ENCODE measurements at places on chromosomes 12 and 14.

DNA sequence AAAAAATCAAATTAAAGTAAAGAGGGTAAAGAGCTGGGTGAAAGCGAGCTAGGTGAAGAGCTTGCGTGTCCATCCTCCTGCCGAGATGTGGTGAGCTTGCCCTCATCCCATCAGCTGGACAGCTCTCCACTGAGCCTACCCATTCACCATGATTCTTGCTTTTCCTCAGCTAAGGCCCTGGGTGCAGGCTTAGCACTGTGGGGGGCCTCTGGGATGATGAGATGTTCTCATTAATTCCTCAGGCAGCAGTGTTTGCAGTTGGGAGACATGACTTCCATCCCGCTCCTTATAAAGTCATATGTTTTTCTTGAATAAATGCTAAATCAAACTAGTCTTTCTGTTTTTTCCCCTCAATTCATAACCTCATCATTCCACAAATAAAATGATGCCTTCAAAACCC, 18.0 kb downstream of the PHLDA1 start:
- no peak for DNase-seq

GRCh38 chr12:79329933-79330332, 360.8 kb downstream of the PAWR start:
- no peak for DNase-seq

- no peak for DNase-seq
Measured at GRCh38 chr12:106378788-106379187, 21.2 kb downstream of the POLR3B start.

GRCh38 chr14:50955373-50956043, 11.2 kb upstream of the PYGL start:
- no peak for DNase-seq

DNA sequence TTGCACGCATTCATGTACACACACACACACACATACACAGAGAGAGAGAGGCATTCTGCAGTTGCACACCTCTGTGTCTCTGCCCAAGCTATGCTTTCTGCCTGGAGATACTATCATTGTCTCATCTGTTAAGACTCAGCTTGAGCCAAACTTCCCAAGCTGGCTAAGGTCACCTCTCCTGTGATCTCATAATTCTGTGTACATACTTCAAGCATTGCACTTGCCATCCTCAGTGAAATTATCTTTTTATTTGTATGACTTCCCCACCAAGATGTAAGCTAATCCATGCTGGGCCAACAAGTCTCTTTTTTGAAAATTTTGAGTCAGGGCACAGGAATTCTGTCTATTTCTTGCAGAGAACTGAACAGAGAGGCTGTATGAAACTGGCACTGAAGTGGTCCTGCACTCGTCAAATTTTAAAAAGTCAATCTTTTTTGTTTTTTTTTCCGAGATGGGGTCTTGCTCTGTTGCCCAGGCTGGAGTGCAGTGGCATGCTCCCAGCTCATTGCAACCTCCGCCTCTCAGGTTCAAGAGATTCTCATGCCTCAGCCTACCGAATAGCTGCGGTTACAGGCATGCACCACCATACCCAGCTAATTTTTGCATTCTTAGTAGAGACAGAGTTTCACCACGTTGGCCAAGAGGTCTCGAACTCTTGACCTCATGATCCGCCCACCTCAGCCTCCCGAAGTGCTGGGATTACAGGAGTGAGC, 44.3 kb downstream of the TMTC1 start:
- DNase-seq: no peak
